ENCODE measurements at places on chromosomes 12 and 14. TPM values are rescaled to one million over a fixed set of nuclear protein-coding genes. Genes with fewer than 3 reads are reported as not detected.

Gene CAPZA3
- not detected for total RNA-seq

GRCh38 chr12:118060301-118061010 is 523 bp downstream of the WSB2 start:
- DNase-seq: peak; percentile 10

DNA sequence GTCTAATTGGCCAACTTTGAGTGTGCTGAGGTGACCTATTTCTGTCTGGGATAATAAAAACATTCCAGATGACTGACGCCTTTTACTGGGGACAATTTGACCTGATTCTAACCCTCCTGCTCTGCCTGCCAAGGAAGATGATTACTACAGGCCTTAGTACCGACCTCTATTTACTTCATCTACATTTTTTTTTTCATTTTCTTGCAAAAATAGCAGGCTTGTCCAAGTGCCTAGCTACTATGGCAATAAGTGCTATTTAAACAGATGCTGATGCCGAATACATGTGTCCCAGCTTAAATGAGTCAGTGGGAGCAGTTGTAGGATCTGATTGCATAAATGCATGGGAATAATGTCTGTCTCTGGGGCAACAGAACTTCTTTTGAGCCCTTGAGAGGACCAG is 254.3 kb downstream of the RGS6 start:
- DNase-seq: no peak

GRCh38 chr14:53608369-53608768 is 348.3 kb downstream of the BMP4 start:
- DNase-seq: peak; percentile 63

- no peak for DNase-seq
Observed at GRCh38 chr14:75142494-75142893, 15.6 kb upstream of the NEK9 start.

DNA sequence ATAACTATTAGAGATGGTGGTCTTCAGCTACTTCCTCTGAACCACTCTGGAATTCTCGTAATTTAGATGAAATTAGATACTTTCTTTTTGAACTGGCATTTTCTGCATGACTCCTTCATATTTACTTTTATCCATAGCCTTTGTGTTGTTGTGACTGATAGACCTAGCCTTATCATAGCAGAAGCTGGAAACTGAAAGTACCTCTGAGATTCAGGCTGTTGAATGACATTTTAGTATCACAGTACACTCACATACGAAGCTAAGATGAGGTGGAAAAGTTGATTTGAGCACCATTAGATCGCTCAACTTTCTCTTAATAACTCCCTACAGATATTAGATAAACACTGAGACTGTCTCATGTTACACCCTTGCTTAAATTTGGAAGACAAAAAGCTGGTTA is 525.1 kb upstream of the FBXO33 start:
- no peak for DNase-seq

Gene KLRC3
- not detected for total RNA-seq

DNA sequence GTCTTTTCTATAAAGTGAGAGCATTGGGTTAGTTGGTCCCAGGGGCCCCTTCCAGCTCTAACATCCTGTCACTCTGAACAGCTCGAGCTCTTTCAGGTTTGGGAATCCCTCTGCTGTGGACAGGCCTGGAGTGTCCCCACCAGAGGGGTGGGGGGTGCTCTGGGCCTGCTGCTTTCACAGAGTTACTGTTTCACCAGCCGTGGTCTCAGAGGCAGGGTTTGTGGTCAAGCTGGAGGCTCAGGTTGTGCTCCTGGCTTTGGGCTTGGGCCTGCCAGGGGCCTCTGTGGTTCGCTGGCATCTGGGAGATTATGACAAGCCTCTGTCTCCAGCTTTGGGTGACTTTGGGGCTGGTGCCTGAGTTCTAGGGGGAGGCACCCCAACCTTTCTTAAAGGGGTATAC is 59.6 kb downstream of the FBXL14 start:
- DNase-seq: no peak

GRCh38 chr14:70780396-70781075 is 28.8 kb downstream of the MAP3K9 start:
- no peak for DNase-seq

DNA sequence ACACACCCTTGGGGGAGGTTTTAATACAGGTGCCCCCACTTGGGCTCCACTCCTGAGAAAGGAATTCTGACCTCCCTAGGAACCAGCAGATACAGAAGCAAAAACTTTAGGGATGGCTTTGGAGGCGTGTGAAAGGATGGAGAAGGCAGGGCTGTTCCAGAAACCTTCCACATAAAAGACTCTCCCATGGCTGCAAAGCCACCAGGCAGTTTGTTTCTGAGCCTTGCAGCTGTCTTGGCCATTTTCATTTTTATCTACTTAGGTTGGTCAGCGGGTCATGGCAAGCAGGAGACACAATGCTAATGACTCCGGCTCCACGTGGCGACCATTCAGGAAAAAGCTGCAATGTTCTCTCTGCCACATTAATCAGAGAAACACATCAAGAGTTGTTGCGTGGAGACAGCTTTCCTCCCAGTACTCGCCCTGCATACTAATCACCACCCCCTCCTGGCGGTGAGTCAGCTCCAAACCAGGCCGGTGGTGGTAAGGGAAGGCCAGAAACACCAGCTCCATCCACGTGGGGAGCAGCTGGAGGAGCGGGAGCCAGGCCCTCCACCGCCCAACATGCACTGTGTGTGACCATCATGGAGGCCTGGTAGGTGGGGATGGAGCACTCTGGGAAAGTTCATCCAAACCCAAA is 30.9 kb upstream of the IRF2BPL start:
- DNase-seq: peak; percentile 92

DNA sequence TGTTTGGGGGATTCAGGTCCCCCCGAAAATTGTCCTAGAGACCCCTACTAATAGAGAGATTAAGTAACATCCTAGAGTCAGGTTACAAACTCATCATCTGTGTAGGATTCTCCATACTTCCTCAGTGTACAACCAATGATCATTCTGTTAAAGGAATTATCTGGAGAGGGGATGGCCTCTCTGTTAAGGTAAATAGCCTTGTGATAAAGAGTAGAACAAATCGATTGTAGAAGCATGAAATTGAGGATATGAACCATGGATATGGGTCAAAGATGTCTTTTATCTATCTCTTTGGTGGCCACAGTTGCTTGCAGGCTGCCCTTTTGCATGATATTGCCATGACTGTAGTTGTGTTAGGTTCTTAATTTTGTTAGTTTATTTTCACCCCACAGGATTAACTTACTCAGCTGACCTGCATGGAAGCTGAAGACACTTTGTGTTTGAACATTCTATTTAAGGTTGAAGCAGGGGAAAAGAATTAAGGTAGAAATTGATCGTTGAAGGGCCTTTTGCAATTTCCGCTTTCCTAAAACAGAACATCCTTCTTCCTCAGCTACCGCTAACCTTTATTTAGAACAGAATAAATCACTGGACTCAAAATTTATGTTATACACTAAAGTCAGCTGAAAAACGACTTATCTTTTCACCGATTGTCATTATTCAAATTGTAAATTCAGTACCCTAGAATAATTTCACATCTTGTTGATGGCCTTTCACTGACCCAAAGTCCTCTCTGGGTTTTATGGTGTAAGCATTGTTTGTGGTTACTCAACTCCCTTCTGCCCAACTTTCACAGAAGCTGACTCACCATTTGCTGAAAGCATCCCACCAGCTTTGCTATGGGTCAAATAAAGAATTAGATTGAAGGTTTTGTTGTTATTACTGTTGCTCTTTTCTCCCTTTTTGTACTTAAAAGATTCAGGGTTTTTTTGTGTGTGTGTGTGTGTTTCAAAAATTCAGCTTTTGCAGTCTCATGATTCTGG is 52.3 kb downstream of the IRAK3 start:
- DNase-seq: peak; percentile 53

DNA sequence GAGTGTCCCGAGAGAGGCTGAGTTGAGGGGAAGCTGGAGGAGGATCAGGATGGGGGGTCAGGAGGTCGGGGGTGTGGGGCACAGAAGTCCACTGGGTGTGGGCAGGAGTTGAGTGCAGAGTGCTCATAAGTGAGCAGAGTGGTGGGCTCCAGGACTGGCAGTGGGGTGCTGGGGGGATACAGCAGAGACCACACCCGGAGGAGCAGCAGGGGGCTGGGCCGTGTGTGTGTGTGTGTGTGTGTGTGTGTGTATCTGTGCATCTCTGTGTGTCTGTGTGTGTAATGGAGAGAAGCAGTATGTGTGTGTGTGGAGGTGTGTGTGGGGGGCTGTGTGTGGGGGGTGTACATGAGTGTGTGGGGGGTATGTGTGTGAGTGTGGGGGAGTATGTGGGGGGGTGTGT is 4.9 kb upstream of the NUDT14 start:
- DNase-seq: no peak

DNA sequence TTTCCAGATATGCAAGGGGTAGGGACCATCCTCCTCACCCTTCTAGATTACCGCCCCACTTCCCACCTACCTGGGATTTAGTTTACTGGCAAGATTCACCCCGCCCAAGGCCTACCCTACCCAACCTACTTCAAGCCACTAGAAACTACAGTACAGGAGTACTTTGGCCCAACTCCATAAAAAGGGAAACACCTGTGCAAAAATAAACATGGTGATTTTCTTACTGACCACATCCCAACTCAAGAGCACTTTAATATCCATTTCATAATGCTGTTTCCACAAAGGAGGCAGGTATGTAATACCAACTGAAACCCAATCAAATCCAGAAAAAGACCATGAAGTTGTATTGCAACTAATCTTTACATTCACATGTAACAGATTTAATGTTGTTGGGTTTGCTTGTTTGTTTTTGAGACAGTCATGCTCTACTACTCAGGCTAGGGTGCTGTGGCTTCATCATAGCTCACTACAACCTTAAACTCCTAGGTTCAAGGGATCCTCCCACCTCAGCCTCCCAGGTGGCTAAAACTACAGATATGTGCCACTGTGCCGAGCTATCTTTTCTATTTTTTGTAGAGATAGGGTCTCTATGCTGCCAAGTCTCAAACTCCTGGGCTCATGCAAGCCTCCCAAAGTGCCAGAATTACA is 41.7 kb upstream of the RAP1B start:
- no peak for DNase-seq

GRCh38 chr14:93857081-93857480 is 68.8 kb upstream of the PRIMA1 start:
- DNase-seq: no peak

DNA sequence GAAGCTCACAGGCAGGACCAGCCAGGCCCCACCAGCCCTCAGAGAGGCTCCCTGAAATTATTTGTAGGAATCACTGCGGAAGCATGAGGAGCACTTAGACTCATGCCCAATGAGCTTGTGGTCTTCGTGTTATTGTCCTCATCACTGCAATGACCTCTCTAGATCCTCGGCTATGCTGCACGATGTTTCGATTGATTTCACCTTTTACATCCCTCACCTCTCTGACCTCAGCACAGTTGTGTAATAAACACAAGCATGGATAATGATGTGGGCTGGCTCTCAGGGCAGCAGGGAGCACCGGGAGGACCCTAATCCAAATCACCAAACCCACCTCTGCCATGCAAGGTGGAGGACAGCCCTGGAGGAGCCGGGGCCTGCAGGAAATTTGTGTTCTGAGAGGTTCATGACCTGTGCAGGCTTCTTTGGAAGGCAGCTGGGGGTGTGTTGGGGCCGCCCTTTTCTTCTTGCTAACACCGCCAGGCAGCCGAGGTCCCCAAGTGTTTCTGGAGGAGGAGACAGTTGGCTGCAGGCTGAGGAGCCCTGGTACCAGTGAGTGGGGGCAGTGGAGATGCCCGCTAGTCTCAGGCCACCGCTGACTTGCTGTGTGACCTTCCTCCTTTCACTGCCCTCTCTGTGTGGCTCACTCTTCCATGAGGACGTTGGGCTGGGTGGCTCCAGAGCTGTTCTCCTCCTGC is 29.5 kb upstream of the EML1 start:
- DNase-seq: no peak

DNA sequence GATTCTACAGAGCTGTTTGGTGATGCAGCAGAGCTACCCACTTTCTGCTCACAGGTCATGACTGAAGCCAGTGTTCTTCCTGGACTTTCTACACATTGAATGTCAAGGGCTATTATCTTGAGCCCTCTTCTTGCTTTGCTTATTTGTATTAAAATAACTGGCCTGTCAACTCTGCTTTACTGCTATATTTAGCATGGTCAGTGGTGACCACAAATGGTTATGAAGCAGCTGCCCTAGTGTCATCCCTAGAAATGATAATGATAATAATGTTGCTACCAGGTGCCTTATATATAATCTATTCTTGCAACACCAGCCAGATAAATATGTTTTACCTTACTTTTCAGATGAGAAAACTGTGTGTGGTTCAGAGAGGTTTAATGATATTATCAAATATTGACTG is 2.6 kb upstream of the LRRC10 start:
- no peak for DNase-seq

DNA sequence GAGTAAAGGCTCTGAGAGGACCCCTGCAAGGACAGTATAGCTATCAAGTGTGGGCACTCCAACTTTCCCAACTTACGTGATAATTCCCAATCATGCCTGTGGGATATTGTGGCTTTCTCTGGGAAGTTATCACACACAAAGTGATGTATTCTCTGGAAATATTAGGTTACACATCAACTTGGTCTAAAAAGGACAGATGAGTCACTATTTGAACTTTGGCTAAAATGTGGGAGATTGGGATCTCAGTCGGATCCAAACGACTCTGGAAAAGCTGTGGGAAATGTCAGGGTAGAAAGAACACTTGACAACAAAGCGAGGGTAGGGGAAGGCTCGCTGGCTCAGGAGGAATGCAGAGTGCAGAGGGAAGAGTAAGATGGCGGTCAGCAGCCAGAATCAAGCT is 1048.9 kb downstream of the BCL11B start:
- DNase-seq: peak; percentile 52

GRCh38 chr14:69741055-69741454 is 25.9 kb upstream of the SRSF5 start:
- DNase-seq: no peak

GRCh38 chr12:58596381-58596780 is 323.9 kb downstream of the LRIG3 start:
- DNase-seq: peak; percentile 58

DNA sequence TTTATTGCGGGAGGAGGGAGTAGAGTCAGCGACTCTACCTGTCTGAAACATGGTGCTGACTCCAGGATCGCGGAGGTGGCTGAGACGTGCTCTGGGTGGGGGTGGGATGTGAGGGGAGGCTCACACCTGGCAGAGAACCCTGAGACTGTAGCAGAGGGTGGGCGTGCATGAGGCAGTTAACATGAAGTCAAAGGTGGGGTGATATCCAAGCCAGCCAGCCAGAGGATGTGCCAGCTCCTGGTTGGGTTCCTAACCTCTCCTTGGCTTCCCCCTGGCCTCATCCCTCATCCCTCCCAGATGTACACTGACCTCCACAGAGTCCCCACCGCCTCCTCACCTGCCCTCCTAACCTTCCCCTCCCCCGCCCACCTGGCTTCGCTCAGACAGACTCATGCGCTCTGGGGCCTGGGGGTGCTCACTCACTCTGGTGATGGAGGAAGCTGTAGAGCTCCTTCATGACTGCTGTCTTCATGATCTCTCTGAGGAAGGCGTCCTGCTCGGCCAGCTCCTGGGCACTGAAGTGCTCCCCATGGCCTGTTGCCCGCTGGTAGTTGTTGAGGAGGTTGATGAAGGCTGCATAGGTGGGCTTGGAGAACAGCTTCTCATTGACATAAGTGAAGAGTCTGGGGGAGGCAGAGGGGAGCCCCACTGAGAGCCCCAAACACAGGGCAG is 9.3 kb downstream of the ENDOU start:
- DNase-seq: no peak
